K562 (cell line): ENCODE measurements at places on chromosomes 3 and 15.

DNA sequence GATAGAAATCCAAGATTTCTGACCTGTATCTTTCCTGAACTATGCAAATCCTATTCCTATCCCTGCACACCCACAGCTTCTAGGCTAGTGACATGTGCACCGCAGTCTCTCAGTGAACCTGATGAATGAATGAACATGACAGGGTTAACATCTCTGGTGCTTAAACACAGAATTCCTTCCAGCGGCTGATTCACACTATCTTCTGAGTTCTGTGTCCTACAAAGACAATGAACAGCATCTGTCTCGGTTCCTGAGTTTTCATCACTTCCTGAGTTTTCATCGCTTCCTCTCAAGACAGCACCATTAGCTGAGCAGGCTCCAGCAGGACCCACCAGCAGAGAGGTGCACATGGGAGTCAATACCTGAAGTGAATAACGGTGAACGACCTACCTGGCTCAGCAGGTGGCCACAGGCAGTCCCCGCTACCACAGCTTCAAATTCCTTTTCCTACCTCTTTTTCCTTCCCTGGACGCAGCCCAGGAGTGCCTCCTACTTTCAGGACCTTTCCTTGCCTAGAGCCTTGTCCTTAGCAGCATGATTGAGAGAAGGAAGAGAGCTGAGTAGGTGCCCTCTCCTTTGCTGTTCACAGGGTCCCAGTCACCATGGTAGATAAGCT lies 113.5 kb downstream of the IGF2BP2 start:
- H3K36me3 ChIP-seq: no peaks in the 10 kb centered on the region
- no peaks in the 10 kb centered on the region; the same call in 1 of the 3 replicates for H3K4me1 ChIP-seq
- no peak overlapping the region for H3K27ac ChIP-seq
- H3K27me3 ChIP-seq: no peaks in the 10 kb centered on the region

DNA sequence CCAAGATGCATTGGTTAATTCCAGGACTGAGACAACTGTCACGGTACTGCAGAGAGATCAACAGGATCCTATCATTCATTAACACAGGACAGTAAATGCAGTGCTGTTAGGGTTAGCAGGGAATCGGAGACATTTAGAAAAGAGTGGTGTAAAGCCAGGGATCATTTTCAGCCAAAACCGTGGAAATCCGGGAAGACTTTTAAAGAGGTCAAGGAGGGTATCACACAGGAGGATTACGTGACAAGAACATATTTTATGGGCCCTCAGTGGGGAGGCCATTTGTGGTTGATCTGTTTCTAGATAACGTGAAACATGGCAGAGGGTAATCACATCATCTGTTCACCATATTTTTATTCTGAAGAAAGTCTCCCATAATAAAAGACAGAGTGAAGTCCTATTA lies 216.1 kb downstream of the PTPRG start:
- H3K4me3 ChIP-seq: no peak overlapping the region
- no peak for DNase-seq
- H3K27ac ChIP-seq: no peak overlapping the region
- H3K36me3 ChIP-seq: no peaks in the 10 kb centered on the region
- H3K4me1 ChIP-seq: no peaks in the 10 kb centered on the region

DNA sequence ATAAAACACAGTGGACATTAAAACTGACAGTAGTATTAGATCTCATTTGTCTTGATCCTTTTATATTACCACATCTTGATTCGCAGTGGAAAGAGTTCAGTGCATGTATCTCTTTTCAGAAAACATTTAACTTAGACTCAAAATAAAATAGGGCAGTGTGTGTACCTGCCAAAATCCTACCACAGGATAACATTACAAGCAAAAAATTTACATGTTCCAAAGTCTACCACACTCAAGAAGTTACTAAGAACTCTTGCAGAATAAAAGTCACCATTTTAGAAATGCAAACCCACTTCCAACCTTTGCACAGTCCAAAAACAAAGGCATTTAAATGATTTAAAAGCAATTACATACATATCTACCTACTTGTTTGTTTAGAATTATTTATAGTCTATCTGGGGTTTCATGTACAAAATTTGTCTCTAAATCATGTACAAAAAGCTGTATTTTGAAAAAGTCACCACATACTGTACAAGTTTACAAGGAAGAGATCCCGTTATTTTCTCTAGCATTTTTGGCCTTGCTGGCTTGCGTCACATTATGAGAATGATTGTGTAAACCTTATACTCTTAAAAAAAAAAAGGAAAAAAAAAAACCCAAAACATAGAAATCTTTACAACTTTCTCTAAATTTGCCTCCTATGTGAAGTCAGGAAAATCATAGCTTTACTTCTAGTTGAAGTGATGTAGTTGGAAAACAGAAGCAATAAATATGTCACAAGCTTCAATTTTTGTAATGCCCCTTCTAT lies 153.8 kb downstream of the ADAM10 start:
- no peak overlapping the region for H3K27ac ChIP-seq
- DNase-seq: no peak
- peaks cover 20% of the 10 kb centered on the region; the same call in 2 of the 3 replicates for H3K36me3 ChIP-seq
- H3K27me3 ChIP-seq: no peaks in the 10 kb centered on the region

- H3K4me3 ChIP-seq: peak overlapping the region; percentile 99
- no peaks in the 10 kb centered on the region for H3K27me3 ChIP-seq
- peak; percentile 93 for DNase-seq
- H3K4me1 ChIP-seq: peaks cover 8% of the 10 kb centered on the region
These were observed 389 bp downstream of the ARPC4 start for GRCh38 chr3:9793161-9793781.

DNA sequence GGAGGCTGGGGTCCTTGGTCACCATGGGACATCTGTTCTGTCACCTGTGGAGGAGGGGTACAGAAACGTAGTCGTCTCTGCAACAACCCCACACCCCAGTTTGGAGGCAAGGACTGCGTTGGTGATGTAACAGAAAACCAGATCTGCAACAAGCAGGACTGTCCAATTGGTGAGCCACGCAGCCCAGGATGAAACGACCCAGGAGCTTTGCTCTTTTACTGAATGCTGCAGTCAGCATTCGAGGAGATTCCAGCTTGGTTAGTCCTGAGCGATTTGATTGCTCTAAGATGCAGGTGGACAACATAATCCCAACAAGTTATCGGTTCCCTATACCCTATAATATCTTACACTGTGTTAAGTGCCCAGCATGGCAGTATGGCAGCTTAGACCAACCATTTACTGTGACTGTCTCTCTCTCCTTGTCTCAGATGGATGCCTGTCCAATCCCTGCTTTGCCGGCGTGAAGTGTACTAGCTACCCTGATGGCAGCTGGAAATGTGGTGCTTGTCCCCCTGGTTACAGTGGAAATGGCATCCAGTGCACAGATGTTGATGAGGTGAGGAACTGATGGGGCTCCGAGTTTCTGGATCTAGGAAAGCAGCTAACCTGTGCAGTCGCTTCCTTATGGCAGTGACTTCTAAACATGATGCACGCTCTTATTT lies 7.8 kb downstream of the THBS1 start:
- no peak for DNase-seq
- H3K36me3 ChIP-seq: no peaks in the 10 kb centered on the region
- H3K4me3 ChIP-seq: no peak overlapping the region

- no peak for DNase-seq
- H3K27me3 ChIP-seq: peaks cover 10% of the 10 kb centered on the region
- H3K4me3 ChIP-seq: no peak overlapping the region
- H3K4me1 ChIP-seq: no peaks in the 10 kb centered on the region; the same call in 1 of the 2 replicates
These were observed 30.2 kb downstream of the ITGA11 start for GRCh38 chr15:68401496-68402431.

DNA sequence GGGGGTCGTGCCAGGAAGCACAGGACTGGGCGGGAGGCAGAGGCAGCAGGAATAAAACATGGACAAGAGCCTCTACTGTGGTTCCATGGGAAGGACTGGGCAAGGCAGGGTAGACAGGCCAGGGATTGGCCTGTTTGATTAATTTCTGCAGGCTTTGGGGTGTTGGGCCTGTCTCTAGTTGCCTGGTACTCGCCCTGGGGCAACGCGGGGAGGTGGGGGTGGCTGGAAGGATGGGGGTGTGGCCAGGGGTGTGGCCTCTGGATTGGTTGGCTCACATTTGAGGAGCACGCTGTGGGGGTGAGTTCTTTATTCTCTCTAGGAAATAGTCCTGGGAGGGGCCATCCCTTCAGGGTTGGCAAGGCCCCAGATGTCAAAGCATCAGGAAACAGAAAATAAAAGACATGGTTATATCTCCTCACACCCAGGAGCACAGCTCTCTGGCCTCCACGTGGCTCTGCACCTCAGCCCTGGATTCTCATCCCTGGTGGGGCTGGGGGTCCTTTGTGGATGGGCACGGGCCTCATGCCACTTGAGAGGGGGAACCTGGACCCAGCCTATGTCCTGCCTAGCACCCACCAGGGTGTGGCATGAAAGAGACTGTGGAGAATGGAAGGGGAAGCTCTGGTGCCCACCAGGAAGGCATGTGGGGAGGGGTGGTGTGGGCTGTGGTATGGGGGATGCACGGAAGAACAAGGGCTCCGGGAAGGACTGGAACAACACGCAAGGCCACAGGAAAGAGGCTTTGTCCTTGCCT lies 223.0 kb upstream of the LYSMD4 start:
- no peaks in the 10 kb centered on the region for H3K36me3 ChIP-seq
- no peaks in the 10 kb centered on the region for H3K27me3 ChIP-seq
- H3K4me3 ChIP-seq: no peak overlapping the region
- no peak overlapping the region for H3K27ac ChIP-seq
- no peak for DNase-seq

GRCh38 chr3:181279239-181279565 lies 289.7 kb upstream of the DNAJC19 start:
- H3K4me1 ChIP-seq: no peaks in the 10 kb centered on the region
- no peaks in the 10 kb centered on the region for H3K27me3 ChIP-seq
- H3K4me3 ChIP-seq: no peak overlapping the region
- no peak for DNase-seq
- no peak overlapping the region for H3K27ac ChIP-seq

- no peak for DNase-seq
- H3K27ac ChIP-seq: no peak overlapping the region
- no peak overlapping the region for H3K4me3 ChIP-seq
These were observed 489.2 kb downstream of the FGF12 start for GRCh38 chr3:192237992-192238608.

DNA sequence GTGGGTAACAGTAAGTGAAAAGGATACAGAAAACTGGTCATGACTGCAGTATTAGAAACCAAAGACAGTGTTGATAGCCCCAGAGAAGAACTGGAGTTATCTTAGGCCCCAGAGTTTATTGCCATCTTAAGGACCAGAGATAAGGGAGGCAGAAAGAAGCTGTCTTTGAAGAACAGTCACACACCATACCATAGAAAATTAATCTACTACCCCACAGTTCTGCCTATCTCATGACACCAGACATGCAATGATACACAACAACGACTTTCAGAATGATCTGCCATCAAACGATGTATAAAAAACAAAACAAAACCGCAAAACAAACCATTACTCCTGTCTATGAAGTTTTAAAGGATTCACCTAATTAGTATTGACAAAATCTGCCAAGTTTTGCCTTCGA lies 9.6 kb downstream of the CPOX start:
- H3K27ac ChIP-seq: peak overlapping the region; percentile 73
- DNase-seq: peak; percentile 85
- H3K27me3 ChIP-seq: no peaks in the 10 kb centered on the region
- H3K4me1 ChIP-seq: peaks cover 10% of the 10 kb centered on the region
- H3K4me3 ChIP-seq: peak overlapping the region; percentile 19; the same call in 1 of the 2 replicates

- no peak for DNase-seq
- no peak overlapping the region for H3K27ac ChIP-seq
- no peaks in the 10 kb centered on the region for H3K27me3 ChIP-seq
- H3K4me1 ChIP-seq: no peaks in the 10 kb centered on the region
These were observed 47.3 kb downstream of the P3H2 start for GRCh38 chr3:190073264-190074008.

DNA sequence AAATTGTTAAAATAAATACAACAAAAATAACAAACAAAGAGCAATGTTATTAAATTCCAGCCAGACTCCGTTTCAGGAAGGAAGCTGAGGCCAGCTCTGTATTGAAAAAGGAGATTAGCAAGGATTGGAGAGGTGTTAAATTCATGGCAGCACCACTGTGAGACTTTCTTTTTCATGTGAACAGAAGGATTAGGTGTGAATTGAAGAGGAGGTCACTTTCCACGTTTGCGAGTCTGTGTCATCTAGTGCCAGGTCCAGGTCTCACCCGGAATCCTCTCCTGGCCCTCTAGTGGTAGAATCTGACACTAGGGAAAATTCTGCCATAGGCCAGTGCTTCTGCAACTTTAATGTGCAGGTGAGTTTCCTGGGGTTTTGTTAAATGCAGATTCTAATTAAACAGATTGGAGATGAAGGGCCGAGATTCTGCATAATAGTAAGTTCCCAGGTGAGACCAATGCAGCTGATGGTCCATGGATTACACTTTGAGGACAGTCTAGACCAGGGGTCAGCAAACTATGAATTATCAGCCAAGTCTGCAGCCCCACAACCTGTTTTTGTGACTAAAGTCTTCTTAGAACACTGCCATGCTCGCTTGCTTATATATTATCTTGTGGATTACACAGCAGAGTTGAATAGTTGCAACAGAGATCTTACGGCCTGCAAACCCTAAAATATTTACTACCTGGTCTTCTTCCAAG lies 9.2 kb upstream of the SLC6A1 start:
- no peak overlapping the region for H3K4me3 ChIP-seq
- H3K4me1 ChIP-seq: no peaks in the 10 kb centered on the region
- DNase-seq: peak; percentile 79
- no peaks in the 10 kb centered on the region for H3K27me3 ChIP-seq
- H3K27ac ChIP-seq: no peak overlapping the region
